ENCODE measurements at places on chromosomes 5 and 9.

DNA sequence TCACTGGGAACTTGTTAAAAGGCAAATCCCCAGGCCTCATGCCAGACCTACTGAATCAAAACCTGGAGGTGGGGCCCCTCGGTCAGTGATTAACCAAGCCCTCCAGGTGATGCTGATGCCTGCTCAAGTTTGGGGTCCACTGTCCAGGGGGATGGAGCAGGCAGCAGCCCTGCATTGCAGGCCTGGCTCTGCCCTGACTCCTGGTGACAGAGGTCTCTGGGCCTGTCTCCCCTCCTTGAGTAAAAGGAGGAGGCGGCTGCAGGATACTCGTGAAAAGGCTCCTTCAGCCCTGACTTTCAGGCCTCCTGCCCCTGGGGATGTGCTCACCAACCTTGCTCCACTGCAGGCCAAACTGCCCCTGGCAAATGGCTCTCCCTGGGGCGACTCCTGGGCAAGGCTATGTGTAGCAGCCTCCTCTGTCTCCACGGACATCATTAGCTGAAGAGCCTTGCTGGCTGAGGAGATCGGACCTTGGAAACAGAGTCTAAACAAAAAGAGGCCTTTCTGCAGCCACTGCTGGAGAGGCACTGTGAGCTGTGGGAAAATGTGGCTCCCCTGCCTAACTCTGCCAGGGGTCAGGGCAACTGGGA, 134.8 kb upstream of the ALDH1B1 start:
- no peak for DNase-seq

DNA sequence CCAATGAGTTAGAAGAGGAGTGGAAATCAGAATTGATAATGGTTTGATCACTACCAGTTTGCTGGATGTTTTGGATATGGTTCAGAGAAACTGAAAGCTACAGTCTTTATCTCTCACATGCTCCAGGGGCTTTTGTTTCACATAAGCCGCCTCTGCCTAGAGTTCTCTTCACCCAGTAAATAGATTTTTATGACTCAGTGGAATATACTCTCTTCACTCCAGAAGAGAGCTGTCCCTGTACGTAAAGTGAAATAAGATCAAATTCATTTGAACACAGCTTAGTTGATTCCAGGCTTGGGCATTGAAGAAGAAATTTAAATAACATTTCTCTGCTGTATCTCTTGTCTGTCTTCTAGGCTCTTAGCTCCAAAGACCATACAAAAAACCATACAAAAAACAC, 184.9 kb downstream of the TRPM3 start:
- DNase-seq: no peak

- DNase-seq: no peak
Observed at GRCh38 chr9:36543916-36544315, 28.8 kb upstream of the MELK start.

- DNase-seq: no peak
Observed at GRCh38 chr9:123757960-123758359, 172.0 kb downstream of the DENND1A start.

DNA sequence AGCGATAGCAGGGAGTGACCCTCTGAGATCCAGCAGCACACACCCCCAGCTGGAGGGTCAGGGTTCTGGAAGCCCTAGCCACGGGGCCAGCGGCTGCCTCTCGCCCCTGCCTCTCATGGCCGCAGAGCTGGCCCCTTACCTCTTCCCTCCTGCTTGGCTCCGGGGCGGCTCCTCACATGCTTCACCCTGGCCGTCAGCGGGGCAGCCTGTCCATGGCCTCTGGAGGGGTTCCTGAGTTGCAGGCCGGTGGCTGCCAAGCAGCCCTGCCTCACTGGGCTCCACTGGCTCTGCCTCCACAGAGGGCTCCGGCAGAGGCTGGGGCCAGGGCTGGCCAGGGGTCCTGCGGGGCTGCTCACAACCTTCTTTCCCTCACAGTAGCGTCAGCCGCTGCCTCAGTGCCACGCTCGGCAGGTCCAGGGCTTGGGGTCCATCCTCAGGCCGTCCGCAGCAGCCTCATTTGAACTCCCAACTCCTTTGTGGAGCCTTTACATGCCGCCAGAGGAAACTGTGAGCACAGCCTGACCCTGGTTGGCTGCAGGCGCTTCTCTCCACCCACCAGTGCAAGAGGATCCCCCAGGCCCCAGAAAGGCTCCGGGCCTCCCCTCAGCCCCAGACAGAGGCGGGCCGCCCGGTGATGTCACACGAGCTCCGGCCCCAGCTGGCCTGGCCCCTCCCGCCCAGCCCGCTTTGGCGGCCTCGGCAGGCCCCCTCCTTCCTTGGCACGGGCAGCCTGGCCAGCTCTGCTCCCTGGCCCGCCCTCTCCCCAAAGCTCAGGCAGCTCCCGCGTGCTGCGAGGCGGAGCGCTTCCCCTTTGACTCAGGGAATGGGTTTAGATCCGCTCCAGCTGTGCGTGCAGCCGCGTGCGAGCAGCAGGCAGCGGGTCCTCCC, at the start of gene ANGPTL2:
TSS of gene ANGPTL2 (minus strand) at position 460 of the 888 bp plus-strand sequence. CDS start 13,904 bp downstream, outside the sequence.
- peak; percentile 95 for DNase-seq

DNA sequence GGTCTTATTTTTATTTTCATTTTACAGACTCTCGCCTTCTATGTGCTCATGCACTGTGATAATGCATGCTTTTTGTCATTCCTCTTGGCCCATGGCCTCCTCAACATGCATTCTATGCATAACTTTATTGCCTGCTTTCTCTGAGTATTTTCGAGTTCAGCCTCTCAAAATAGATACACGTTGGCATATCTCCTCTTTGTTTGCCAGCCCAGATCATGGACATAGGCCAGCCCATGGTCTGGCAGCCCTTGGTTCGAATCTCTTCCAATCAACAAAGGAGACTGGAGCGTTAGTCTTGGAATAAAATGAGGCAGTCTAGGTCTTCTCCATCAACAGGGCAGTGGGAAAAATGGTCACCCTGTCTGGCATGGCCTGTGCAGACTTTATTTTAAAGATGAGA, 279.5 kb upstream of the ADAMTS16 start:
- DNase-seq: no peak

GRCh38 chr9:6910497-6910896, 152.7 kb downstream of the KDM4C start:
- DNase-seq: no peak

GRCh38 chr9:17315341-17315740, 180.5 kb downstream of the CNTLN start:
- DNase-seq: no peak

- no peak for DNase-seq
Observed at GRCh38 chr5:179217356-179217755, 127.9 kb downstream of the ADAMTS2 start.

GRCh38 chr9:96436063-96436455, 13.9 kb upstream of the HABP4 start:
- DNase-seq: no peak

DNA sequence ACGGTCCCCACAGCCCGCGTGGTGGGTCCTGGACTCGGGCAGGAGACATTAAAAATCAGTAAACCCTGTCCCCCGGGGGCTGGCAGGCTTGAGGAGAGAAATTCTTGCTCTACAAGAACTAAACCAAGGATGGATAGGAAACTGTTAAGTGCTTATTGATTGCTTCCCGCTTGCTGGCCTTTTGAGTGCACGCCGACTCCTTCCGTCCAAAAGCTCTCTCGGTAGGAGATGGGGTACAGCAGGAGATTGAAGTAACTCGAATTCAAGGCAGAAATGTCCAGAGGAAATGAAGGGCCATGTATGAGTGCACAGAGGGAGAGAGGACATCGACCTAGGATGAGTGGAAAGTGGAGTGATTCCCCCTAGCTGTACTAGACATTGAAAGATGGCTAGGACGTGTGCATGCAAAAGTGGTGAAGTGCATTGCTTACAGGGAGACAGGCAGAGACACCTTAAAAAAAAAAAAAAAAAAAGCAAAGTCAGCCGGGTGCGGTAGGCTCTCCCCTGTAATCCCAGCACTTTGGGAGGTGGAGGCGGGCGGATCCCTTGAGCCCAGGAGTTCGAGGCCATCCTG, 923 bp downstream of the RECK start:
- DNase-seq: no peak

DNA sequence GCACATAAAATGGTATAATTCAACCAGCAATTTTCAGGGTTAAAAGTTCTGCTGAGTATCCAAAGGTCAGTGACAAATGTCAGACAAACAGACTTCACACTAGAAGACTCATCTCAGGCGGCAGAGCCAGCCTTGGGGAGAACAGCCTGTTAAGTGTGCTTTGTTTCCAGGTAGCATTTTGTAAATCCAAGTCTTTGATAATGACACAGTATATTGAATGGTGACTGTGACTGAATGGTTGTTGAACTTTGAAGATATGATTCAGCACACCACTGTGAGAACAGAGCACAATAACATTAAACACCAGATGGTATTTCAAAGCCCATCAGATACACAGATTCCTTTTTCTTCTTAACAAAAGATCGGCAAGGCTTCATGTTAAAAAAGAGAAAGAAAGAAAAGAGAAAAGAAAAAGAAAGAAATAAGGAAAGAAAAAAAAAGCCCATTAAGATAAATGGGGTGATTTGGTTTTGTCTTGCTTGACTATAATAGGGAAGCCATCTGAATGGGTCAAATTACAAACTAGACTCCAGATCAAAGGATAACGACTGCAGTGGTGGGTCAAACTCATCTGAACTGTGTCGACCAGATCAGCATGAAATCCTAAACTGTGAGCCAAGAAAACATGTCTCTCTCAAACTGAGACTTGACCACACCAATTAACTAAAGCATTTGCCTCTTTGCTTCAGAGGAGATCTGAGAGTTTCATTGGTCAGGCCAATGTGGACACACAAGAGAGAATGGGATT, 313.0 kb upstream of the ZNF608 start:
- no peak for DNase-seq

All from NCI-H524 (cell line).